Inflammatory macrophage treated with lipopolysaccharide for 4 hours (primary cell): ENCODE measurements at places on chromosomes 1 and 21.

- peak; percentile 42 for DNase-seq
Observed at GRCh38 chr21:37565530-37566223, 199.1 kb downstream of the DYRK1A start.

- peak; percentile 62 for DNase-seq
Observed at GRCh38 chr1:66758241-66758755, 6.0 kb downstream of the DYNLT5 start.

- no peak for DNase-seq
Observed at GRCh38 chr21:16535626-16536025, 805.8 kb downstream of the USP25 start.

DNA sequence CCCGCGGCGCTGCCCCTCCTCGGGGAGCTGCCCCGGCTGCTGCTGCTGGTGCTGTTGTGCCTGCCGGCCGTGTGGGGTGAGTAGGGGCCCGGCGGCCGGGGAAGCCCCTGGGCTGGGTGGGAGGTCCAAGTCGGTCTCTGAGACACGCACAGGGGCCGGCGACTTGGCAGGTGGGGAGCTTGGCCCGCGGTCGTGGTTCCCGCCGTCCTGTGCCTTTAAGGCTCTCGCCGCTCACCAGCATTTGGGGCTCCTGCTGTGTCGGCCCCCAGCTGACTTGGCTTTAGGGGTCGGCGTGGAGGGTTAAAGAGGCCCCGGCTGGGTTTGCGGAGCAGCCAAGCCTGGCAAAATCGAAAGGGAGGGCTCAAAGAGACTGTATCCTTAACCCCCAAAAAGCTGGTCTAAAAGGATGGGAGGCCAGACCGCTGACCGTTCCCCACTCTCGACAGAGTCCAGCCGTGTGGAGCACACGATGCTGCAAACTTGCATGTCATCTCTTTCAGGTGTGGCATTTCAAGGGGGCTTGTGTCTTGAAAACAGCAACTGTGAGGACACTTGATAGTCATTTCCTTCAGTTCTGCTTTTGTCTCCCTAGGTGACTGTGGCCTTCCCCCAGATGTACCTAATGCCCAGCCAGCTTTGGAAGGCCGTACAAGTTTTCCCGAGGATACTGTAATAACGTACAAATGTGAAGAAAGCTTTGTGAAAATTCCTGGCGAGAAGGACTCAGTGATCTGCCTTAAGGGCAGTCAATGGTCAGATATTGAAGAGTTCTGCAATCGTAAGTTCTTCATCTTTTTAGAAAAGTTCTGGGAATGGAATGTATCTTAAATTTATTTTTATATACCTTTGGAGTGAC is 540 bp downstream of the CD55 start:
- DNase-seq: peak; percentile 25

GRCh38 chr1:114435088-114435715 is 75.8 kb downstream of the TRIM33 start:
- DNase-seq: no peak

DNA sequence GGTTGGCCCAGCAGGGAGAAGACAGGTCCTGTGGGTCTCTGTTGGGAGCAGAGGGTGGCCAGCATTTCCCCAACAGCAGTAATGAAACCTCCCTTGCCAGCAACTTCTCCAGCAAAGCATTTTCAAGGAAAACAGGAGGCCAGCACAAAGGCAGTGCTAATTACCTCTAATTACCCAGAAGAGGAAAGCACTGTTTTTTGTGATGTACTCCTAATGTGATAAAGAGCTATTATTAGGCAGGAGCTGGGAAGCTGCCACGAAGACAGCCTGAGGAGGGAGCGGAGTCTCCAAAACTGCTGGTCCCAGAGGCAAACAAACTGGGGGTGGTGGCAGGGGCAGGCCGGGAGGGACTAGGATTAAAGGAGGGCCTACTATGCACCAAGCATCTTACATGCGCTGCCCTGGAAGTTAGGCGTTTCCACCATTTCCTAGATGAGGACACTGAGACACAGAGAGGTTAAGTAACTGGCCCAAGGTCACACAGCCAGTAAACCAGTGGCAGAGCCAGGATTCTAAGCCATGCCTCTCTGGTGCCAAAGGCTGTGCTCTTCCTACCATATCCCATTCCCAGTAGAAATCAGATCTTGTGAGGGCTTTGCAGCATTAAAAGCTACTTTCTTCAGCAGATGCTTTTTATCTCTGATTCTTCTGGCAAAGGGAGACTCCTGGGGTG is 24.5 kb downstream of the HTR6 start:
- no peak for DNase-seq

- DNase-seq: no peak
Observed at GRCh38 chr1:202656057-202656456, 54.2 kb downstream of the SYT2 start.

DNA sequence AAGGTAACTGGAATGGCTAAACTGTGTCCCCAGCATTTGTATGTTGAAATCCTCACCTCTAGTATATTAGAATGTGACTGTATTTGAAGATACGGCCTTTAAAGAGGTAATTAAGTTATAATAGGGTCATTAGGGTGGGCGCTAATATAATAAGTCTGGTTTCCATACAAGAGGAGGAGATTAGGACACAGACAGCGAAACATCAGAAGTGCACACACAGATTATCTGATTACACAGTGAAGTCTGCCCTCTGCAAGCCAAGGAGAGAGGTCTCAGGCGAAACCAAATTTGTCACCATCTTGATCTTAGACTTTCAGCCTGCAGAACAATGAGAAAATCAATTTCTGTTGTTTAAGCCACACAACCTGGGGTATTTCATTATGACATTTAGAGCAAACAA is 2233.1 kb downstream of the MRPL39 start:
- DNase-seq: no peak

DNA sequence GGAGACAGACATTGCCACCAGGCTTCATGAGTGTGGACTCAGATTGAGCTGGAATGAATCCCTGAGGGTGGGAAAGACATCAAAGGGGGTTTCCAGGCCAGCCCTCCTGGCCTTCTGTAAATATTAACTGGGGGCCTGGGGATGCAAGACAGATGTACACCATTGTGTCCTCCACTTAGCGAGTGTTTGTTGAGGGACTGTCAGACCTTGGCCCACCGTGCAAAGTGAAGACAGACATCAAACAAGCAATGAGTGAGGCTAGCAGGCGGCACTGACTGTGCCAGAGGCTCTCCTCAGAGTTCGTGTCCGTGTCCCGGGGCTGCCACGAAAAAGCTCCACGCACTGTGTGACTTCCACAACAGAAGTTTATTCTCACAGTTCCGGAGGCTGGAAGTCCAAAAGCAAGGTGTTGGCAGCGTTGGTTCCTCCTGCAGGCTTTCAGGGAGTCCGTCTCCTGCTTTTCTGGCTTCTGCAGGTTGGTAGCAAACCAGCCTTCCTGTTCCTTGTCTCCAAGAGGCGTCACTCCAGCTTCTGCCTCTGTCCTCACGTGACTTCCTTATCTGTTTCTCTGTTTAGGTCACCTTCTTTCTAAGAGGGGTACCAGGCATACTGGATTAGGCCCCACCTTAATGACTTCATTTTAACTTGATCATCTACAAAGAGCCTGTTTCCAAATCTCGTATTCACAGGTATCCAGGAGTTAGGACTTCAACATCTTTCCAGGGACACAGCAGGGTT is 59.1 kb downstream of the DISP3 start:
- no peak for DNase-seq

DNA sequence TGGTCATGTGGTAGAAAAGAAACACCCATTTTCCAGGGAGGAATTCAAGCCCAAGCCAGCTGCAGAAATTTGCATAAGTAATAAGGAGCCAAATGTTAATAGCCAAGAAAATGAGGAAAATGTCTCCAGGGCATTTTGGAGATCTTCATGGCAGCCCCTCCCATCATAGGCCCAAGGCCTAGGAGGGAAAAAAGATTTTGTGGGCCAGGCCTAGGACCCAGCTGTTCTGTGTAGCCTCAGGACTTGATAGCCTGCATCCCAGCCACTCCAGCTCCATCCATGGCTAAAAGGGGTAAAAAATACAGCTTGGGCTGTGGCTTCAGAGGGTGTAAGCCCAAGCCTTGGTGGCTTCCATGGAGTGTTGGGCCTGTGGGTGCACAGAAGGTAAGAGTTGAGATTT is 21.4 kb upstream of the LYPD8 start:
- no peak for DNase-seq

DNA sequence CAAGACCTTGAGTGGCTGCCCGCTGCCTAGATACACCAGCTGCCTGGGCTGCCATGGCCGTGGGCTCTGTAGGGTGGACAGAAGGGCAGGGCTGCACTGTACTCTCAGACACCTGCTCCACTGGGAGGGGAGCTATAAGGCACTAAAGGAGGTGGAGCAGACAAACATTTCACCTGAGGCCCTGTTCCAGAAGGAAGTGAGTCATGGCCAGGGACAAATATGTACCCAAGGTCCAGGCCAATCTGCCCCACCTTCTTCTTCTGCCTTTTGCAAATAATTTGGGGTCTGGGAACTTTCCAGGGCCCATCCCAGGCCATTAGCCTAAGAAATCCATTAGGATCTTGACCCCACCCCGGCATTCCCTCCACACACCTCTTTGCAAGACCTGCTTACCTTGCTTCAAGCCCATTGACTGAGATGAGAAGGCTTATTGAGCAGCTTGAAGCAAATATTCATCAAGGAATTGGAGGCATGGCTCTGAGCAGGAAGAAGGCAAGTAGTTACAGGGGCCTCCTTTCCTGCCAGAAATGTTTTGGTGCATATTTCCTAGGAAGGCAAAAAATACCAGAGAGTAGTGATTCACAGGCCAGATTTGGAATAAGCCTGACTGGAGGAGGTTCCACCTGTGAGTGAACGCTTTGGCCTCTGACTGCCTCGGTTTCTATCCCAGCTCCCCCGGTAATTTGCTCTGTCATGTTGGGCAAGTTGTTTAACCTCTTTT is at the start of gene CAPN8:
Gene CAPN8, minus strand, starts transcription at position 110 of the 721 bp plus-strand sequence. Its CDS starts 55 bp downstream, at position 55.
- DNase-seq: no peak

GRCh38 chr1:2317230-2318065 is 73.9 kb downstream of the MORN1 start:
- no peak for DNase-seq

- DNase-seq: no peak
Observed at GRCh38 chr1:82478916-82479315, 678.2 kb downstream of the ADGRL2 start.

- no peak for DNase-seq
Observed at GRCh38 chr1:240478536-240478935, 133.4 kb downstream of the GREM2 start.

- peak; percentile 5 for DNase-seq
Observed at GRCh38 chr1:232440325-232441035, 189.5 kb downstream of the SIPA1L2 start.

GRCh38 chr21:41219498-41220207 is 51.7 kb downstream of the BACE2 start:
- DNase-seq: no peak

DNA sequence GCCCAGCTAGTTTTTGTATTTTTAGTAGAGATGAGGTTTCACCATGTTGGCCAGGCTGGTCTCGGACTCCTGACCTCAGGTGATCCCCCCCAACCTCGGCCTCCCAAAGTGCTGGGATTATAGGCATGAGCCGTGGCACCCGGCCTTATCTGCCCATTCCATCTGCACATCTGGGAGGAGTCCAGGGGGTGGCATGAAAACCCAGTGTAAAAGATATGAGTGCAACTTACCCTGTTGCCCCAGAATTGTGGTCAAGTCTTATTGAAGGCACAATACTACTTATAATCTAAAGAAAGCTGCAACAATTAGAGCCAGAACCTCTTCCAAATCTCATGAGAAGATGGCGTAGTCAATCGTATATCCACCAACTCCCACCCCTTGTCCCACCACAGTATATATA is 18.4 kb downstream of the CTXND2 start:
- DNase-seq: no peak

- no peak for DNase-seq
Observed at GRCh38 chr1:208475951-208476845, 232.0 kb upstream of the PLXNA2 start.

DNA sequence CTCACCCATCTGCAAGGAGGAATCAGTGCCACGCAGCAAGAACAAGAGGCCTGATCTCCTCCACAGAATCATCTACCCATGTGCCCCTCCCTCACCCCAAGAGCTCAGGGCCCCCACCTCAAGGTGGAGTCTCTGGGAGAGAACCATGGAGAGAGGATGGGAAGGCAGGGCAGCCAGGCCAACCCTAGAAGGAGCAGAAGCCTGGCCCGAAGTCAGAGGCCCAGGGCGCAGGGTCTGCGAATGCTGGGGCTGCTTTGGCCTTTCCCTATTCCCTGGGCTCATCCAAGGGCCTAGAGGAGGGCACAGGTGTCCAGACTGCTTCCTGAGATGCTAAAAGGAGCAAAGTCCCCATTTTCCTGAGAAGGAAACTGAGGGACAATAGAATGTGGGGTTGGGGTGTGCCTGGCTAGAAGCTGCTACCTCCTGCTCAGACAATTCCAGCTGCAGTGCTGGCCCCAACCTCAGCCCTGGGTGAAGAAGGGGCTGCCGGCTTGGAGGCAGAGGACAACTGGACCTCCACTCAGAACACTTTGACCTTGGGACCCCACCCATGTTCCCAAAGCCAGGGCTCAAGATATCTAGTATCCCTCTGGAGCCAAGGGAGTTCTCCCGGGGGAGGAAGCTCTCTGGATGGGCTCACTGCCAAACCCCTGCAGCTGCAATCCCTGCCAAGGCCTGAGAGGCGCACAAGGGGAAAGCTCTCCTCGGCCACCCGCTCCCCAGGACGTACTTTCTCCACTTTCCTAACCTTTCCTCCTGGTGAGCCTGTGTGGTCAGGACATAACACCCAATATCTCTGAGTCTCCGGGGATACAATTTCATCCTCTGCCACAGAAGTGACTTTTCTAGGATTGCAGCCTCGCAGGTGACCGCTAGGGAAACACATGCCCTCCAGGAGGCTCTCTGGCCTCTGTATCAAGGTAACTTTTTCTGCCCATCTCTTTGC is 16.6 kb upstream of the LEMD1 start:
- DNase-seq: peak; percentile 40

DNA sequence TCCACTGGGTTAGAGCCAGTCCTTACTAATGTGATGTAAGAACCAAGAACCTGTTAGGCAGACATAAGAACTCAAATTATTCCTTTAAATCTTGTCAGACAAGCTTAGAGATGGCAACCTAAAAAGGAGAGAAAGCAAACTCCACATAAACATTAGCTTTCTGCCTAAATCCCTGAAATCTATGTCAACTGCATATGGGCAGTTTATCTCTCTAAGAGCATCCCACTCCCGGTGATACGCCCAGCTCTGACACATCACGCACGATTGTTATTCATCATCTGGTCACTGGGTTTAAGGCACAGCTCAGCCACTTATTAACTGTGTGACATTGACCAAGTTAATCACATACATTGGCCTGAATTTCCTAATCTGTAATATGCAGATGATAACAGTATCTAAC is 323.7 kb downstream of the HHIPL2 start:
- DNase-seq: no peak
